Mononuclear cell (primary cell): ENCODE measurements at places on chromosomes 7 and 10. TPM values are rescaled to one million over a fixed set of nuclear protein-coding genes. Genes with fewer than 3 reads are reported as not detected.

The SPDYE2B gene
- total RNA-seq, result 0.21 TPM

The DEPP1 gene
- total RNA-seq, result 0.21 TPM

The SCART1 gene
- total RNA-seq, result 1.5 TPM

The IKZF1 gene
- total RNA-seq, result 231 TPM

The CDHR3 gene
- 4.4 TPM for total RNA-seq

The CUZD1 gene
- total RNA-seq, result 0.42 TPM

The RTKN2 gene
- 9.8 TPM for total RNA-seq

The ICA1 gene
- 5.1 TPM for total RNA-seq

The SYT15B gene
- total RNA-seq, result 0.10 TPM

The GHRHR gene
- not detected for total RNA-seq

The PAPOLB gene
- not detected for total RNA-seq

The ARF5 gene
- total RNA-seq, result 122 TPM

The FAM180A gene
- not detected for total RNA-seq

The SNCG gene
- total RNA-seq, result not detected

The IGFBP3 gene
- total RNA-seq, result 6.7 TPM

The ZNF853 gene
- total RNA-seq, result 3.8 TPM

The IRF5 gene
- 26.7 TPM for total RNA-seq

The CLCN1 gene
- total RNA-seq, result 0.21 TPM

The TMEM213 gene
- not detected for total RNA-seq

The OPALIN gene
- total RNA-seq, result not detected

The STRIP2 gene
- total RNA-seq, result 0.42 TPM

The FBXL13 gene
- 1.9 TPM for total RNA-seq

The HKDC1 gene
- total RNA-seq, result 1.0 TPM
